ENCODE measurements at places on chromosomes 7 and 10. TPM values are rescaled to one million over a fixed set of nuclear protein-coding genes. Genes with fewer than 3 reads are reported as not detected.

SLC16A12 gene
- total RNA-seq: not detected

ABCB4 gene
- 0.07 TPM for total RNA-seq

MOGAT3 gene
- total RNA-seq: not detected

CYP3A5 gene
- 0.36 TPM for total RNA-seq

ANKRD30A gene
- total RNA-seq: not detected

ZNF789 gene
- total RNA-seq: 16.0 TPM

SFTPD gene
- total RNA-seq: not detected

INA gene
- total RNA-seq: 0.46 TPM

UCN3 gene
- not detected for total RNA-seq

DNAJC30 gene
- 4.3 TPM for total RNA-seq

SSC4D gene
- 1.0 TPM for total RNA-seq

NYAP1 gene
- 0.67 TPM for total RNA-seq

YAE1 gene
- total RNA-seq: 12.4 TPM

CADPS2 gene
- not detected for total RNA-seq

INHBA gene
- 0.05 TPM for total RNA-seq

CFAP70 gene
- 0.95 TPM for total RNA-seq

THNSL1 gene
- 6.0 TPM for total RNA-seq

C7orf33 gene
- not detected for total RNA-seq

ADAM22 gene
- 3.2 TPM for total RNA-seq

ETV1 gene
- not detected for total RNA-seq

MRLN gene
- not detected for total RNA-seq

C7orf57 gene
- total RNA-seq: 0.56 TPM

ELN gene
- not detected for total RNA-seq

IDI2 gene
- total RNA-seq: not detected

EBF3 gene
- not detected for total RNA-seq

FAM237B gene
- not detected for total RNA-seq

NUDCD3 gene
- total RNA-seq: 105 TPM
